ENCODE measurements at places on chromosomes 4 and X.

GRCh38 chr4:139844459-139845036, 178.9 kb downstream of the MGST2 start:
- no peak for DNase-seq

- DNase-seq = no peak
Observed at GRCh38 chrX:84363663-84364062, 138.6 kb downstream of the HDX start.

DNA sequence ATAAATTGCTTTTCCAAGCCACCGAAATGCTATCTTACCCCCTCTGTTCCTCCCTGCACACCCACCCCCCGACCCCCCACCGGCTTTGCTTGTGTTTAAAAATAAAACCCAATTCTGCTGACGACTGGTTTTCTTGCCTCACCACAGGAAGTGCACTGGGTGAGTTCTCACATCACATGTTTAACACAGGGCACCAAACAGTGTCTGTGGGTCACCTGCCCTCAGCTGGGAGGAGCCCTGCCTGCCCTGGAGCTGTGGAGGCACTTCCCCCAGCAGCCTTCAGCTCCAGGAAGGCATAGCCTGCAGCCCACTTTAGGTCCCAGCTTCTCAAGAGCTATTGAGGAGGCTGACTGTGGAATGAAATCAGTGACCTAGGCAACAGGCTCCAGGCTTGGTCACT, 8.8 kb downstream of the TMEM255A start:
- no peak for DNase-seq

GRCh38 chrX:132833373-132833772, 125.1 kb downstream of the HS6ST2 start:
- no peak for DNase-seq

- DNase-seq = peak; percentile 34
Observed at GRCh38 chr4:110164856-110165255, 33.6 kb downstream of the ELOVL6 start.

GRCh38 chrX:111131572-111131971, 35.6 kb downstream of the PAK3 start:
- no peak for DNase-seq

DNA sequence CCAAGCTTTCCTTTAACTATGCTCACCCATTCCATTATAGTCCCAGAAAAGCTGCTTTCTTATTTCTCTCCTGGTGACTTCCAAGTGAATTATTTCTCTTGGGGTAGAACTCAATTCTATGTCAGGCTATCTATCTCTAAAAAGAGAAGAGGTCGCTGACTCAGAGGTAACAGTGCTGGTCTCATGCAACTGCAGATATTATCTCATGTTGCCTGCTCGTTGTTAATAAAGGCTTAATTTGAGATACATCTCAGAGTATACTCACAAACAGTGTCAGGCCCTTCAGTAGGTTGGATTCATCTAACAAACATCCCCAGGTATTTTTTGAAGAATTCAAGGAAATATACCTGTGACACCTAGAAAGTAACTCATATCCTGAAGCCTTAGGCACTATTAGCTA, 2.7 kb downstream of the TMEM154 start:
- DNase-seq = peak; percentile 9

GRCh38 chrX:111095974-111096895, at the start of gene PAK3:
TSS of gene PAK3 (plus strand) at chrX:111096191. CDS start at chrX:111123104, 26,913 bp downstream.
- no peak for DNase-seq

GRCh38 chr4:10582059-10582686, 102.4 kb downstream of the CLNK start:
- peak; percentile 40 for DNase-seq
